ENCODE measurements at places on chromosomes 1 and 21.

DNA sequence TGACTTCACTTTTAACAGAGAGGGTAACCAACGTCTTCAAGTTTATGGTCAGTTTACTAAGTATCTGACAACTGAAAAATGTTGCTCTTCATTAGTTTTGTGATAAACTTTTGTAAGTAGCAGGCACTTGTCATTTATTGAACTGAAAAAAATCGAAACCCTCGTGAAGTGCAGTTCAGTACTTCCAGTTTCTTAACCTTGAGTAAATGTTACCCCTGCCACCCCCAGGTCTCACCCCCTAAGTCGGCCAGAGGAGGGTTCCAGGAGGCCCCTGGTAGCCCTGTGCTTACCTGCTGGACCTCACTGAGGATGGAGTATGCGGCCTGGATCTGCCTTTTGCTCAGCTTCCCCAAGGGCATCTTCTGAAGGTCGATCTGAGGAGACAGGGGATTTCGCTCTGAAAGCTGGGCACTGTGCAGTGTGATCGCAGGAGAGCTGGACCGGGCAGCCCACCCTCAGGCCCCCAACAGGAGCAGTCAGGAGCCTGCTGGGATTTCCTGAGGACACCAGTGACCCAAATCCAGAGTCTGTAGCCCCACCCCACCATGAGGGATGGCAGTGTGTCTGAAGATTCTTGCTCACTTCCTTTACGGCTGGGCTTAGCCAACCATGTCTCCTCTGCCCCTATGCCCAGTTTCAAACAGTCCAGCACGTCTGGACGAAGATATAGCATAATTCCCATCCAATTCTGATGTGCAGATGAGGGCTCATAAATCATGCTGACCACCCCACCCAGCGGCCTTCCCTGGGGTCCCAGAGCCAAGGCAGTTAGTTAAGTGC, 37.6 kb downstream of the PARP1 start:
- DNase-seq, result no peak

DNA sequence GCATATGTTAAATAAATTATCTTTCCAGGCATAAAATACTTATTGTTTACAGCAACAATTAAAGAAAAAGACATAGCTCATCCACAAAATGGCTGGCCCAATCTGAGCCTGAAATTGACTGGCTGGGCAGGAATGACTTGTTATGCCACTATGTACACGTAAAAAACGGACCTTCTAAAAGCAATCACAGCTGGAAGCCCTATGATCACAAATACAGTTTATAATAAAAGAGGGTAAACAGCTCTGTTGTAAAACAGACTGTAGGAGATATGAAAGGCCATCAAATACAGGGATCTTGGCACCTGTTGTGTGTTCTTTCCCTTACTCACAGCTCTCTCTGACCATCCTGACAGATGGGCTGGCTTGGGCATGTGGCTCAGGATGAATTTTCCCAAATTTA, 70.5 kb upstream of the DMRTA2 start:
- DNase-seq, result no peak

GRCh38 chr21:34878501-34878900, 170.6 kb downstream of the RUNX1 start:
- no peak for DNase-seq

DNA sequence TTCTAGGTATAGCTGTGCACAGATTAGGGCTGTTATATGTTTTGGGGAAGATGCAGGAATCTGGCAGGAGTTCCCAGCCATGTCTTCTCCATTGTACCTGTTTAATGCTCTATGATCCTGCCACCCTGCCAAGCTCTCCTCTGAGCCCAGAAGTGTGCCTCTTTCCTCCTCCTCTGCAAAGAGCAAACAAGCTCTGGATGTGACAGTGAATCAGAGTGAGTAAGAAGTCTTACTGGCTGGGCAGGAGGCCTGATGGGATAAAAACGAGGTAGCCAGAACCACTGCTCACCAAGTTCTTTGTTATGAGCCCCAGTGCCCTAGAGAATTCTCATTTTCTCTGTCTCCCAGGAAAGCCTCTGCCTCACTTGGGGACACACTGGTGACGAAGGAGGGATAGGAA, 69.0 kb downstream of the BRINP2 start:
- DNase-seq, result no peak

GRCh38 chr1:35851132-35851869, 31.7 kb upstream of the AGO1 start:
- DNase-seq, result no peak

- DNase-seq, result peak; percentile 61
Observed at GRCh38 chr1:36656271-36656670, 173.6 kb upstream of the CSF3R start.

- no peak for DNase-seq
Observed at GRCh38 chr1:203839081-203839480, 22.3 kb upstream of the SNRPE start.

DNA sequence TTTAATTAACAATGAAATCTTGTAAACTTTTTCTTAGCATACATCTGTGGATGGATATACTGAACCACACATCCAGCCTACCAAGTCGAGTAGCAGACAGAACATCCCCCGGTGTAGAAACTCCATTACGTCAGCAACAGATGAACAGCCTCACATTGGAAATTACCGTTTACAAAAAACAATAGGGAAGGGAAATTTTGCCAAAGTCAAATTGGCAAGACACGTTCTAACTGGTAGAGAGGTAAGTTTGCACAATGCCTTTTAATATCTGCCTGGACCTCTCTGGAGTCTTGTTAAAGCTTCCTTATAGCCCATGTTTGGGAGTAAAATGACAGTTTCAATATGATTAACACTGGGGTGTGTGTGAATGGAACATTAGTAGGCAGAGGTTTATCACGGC, 51.4 kb downstream of the MARK1 start:
- DNase-seq, result no peak

DNA sequence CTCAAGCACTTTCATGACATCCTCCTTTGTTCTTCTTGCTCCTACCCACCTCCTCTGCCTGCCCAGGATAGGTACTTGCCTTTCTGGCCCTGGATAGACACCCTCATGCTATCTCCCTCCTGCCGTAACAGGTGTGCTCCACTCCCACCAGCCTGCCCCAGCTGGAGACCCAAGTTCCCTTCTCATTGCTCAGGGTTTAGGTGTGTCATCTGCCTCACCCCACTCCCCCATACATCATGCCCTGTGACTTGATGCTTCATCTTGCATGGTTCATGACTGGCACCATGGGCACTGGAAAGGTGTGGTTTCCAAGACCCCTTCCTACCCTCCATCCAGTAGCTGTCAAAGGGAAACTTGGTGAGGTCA, 5.9 kb downstream of the RHEX start:
- peak; percentile 31 for DNase-seq

GRCh38 chr1:28323720-28324119, 5.1 kb upstream of the MED18 start:
- DNase-seq, result no peak

GRCh38 chr21:46474382-46474781, 15.7 kb downstream of the DIP2A start:
- DNase-seq, result no peak

DNA sequence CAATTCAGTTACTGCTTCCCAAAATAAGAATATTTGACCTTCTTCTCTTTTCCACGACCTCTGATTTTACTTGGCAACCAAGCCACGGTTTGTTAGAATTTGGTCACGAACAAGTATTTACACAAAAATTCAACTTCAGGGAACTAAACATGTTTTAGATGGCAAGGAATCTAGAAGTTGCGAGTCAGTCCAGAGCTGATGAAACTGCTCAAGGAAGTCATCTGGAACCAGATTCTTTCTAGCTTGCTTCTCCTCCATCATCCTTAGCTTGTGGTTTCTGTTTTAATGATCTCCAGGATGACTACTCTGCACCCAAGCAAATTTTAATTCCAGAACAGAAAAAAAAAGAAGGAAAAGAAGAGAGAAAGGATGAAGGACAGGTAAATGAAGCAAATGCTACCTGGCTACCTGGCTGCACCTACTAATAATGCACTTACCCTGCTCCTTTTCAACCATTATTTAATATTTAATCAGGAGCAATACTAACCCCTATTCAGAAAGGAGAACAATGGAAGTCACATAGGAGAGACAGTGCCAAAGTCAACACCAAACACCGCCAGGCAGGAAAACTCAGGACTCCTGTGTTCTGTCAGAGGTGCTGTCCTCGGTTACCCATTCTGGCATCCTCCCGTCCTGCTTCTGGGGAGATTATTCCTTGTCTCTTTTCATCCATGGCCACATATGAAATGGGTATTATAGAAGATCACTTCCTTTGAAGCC, 54.2 kb upstream of the RGS7 start:
- DNase-seq, result no peak

DNA sequence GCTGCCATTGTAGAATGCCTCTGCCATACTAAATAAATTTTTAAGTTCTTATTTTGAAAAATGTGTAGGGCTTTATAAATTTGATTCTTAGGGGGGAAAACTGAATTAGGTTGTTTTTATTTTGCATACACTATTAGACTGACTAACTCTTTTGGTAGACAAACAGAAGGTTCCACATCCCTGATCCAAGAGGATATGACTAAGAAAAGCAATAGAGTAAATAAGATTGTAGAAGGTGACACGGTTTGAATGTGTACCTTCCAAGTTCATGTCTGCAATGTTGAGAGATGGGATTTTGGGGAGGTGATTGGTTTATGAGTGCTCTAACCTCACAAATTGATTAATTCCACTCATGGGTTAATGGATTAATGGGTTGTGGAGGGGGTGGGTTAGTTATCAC, 127.9 kb downstream of the GLUL start:
- DNase-seq, result no peak

DNA sequence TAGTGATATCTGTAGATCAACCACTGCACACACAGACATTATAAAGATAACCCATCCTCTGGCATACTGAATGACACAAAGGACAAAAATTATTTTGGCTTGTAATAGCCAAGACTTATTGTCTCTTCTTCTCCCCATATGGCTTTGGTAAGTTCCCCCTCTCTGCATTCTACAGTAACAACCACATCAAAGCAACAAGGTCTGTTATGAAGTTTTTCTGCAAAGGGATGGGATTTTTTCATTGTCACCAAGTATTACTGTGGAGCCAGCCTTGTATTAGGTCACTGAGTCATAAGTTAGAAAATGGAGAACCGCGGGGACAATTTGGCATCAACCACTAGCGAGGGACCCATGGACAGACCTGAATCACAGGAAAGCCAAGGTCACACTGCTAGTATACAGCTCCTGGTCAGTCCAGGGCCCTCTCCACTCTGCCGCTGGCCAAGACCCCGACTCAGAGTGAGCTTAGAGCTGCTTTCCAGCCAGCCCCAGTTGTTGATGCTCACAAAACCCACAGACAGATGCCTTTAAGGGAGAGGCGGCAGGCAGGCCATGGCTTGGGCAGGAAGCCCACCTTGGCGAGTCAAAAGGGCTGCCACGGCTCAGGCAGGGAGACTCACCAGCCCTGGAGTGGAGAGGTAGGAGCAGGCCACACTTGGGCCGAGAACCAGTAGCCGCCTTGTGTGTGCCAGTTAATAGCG, 6.0 kb downstream of the PABPC4 start:
- no peak for DNase-seq

GRCh38 chr21:27017246-27017645, 50.4 kb upstream of the ADAMTS5 start:
- DNase-seq, result no peak

- DNase-seq, result no peak
Observed at GRCh38 chr1:44747878-44748277, 8.2 kb downstream of the KIF2C start.

DNA sequence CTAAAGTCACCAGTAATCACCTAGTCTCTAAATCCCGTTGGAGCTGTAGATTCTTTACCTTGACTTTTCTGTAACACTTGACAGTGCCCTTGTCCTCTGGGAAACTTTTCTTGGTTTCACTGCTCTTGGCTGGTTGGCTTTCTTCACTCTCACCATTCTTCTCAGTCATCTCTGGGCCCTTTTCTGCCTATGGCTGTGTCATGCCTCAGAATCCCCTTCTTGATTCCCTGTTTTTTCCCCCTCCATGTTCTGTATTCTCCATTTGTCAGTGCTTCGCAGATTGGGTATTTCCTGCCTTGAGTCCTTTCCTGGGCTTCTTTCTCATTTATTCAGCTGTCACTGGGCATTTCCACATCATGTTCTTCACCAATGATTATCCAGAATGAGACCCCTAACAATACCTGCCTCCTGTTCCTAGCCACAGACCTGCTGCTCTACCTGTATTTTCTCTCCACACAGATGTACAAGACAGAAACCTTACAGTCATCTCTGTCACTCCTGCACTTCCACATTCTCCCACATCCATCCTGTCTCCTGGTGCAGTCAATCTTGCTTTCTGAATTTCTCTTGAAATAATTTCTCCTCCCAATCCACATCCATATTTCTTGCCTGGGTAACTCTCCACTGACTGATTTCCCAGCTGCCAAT, 14.7 kb downstream of the UCK2 start:
- no peak for DNase-seq

- DNase-seq, result no peak
Observed at GRCh38 chr1:179775009-179775408, 31.9 kb downstream of the FAM163A start.

DNA sequence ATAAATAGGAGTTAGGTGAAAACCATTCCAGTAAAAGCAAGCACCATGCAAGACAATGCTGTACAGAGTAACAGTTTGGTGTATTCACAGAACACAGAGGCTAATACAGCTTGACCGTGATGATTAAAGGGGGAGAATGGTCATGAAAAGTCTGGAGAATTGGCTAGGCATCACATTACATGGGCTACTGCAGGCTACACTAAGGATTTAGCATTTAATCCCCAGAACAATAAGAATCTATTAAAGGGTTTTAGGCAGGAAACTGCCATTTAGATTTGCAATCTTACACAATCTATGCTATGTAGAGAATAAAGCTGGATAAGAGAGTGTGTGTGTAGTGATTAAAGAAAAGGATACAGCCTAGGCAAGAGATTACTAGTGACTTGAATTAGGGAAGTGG, 30.6 kb downstream of the HFM1 start:
- DNase-seq, result no peak

GRCh38 chr1:36087233-36088123, 1.2 kb upstream of the ADPRS start:
- DNase-seq, result no peak

DNA sequence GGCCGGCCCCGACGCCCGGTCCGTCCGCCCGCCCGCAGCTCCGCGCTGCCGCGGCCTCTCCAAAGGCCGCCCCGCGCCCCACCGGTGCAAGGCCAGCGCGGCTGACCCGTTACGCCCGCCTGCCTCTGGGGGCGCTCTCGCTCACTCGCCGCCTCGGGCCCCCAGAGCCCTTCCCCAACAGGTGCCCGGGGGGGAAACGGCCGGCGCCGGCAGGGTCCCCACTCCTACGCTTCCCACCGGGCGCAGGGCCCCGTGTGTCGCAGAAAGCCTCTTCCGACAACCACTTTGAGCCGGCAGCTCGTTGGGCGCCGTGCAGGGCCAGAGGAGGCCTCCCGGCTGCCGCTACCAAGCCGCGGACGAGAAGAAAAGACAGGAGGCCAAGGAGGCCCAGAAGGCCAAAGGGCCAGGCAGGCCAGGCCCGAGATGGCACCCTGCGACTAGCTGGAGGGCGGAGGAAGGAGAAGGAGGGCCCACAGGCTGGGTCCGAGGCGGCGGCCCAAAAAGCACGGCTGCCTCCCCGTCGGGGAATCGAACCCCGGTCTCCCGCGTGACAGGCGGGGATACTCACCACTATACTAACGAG, 64.9 kb upstream of the FCGR2A start:
- no peak for DNase-seq

- DNase-seq, result peak; percentile 39
Observed at GRCh38 chr1:88455621-88456256, 228.3 kb upstream of the PKN2 start.

Measured in lower leg skin (tissue), 4 donors.